ENCODE measurements at places on chromosomes 2 and 18.

DNA sequence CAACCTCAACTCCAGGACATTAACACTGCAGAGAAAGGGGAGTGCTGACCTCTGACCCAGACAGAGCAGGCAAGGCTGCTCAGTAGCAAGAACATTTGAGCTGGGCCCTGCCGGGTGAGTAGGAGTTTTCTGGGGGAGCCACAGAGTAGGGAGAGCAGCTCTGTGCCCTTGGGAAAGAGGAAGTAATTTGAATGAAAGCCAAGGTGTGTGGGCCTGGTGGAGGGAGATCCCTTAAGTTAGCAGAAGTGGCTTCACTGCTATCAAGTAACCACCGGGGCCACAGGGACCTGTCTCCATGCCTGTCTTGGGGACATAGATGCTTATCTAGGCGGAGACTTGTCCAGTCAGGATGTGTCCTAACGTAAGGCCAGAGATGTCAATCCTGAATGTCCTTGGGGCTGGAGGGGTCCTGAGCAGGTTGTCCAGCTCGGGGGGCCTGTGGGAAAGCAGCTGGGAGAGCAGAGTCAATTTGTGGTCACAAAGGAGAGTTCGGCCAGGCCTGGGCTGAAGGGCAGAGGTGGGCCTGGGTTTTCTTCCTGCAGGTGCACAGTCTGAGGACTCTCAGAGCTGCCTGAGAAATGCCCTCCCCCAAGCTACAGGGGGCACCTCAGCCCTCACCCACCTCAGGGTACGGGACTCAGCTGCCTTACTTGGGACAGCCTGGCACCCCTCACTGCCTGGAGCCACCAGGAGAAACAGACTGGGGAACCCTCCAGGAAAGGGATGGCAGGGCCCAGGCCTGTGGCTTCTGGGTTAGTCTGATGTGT is 15.0 kb upstream of the OTOF start:
- no peak for DNase-seq

DNA sequence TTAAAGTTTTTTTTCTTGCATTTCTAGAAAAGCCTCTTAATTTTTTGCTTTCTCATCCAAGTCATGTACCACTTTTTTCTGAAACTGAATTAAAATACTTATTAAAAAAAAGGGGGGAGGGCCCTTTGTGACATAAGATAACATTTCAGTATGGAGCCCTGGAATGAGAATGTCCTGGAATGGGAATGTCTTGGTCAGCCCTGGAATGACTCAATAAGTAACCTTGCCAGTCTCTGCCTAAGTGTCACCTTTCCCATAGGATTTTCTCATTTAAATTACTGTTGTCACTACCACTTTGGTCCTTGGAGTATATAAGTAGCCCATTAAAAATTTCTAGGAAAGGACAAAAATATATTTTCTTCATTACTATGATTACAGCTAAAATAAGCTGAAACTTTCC is 4.7 kb downstream of the UBXN2A start:
- DNase-seq = no peak

GRCh38 chr18:11851806-11852337 is 659 bp downstream of the CHMP1B start:
- DNase-seq = peak; percentile 10

- DNase-seq = no peak
Observed at GRCh38 chr2:142140434-142140845, 9.6 kb upstream of the LRP1B start.

DNA sequence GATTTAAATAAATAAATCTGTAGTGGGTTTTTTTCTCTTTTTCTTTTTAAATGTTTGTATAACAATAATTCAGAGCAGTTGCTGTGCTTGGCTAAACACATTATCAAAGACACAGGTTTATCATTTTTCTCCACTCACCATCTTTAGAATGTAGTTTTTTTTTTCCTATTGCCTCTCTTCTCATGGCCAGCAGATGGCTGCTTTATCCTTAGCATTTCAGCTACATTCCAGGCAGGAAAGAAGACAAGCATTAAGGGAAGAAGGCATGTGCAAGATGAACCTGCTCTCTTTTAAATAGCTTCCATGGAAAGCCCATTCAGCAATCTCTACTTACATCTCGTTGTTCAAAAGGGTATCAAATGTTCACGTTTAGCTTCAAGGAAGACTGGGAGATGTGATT is 42.6 kb downstream of the ARHGAP15 start:
- no peak for DNase-seq

- DNase-seq = no peak
Observed at GRCh38 chr2:219507581-219508443, 6.5 kb upstream of the ASIC4 start.

GRCh38 chr2:24490181-24490689 is 819 bp upstream of the NCOA1 start:
- DNase-seq = no peak

GRCh38 chr18:13320891-13321425 is 102.4 kb downstream of the LDLRAD4 start:
- DNase-seq = no peak

- DNase-seq = no peak
Observed at GRCh38 chr2:201500534-201500933, 49.0 kb downstream of the STRADB start.

GRCh38 chr2:177430411-177430810 is 37.8 kb downstream of the AGPS start:
- DNase-seq = no peak

DNA sequence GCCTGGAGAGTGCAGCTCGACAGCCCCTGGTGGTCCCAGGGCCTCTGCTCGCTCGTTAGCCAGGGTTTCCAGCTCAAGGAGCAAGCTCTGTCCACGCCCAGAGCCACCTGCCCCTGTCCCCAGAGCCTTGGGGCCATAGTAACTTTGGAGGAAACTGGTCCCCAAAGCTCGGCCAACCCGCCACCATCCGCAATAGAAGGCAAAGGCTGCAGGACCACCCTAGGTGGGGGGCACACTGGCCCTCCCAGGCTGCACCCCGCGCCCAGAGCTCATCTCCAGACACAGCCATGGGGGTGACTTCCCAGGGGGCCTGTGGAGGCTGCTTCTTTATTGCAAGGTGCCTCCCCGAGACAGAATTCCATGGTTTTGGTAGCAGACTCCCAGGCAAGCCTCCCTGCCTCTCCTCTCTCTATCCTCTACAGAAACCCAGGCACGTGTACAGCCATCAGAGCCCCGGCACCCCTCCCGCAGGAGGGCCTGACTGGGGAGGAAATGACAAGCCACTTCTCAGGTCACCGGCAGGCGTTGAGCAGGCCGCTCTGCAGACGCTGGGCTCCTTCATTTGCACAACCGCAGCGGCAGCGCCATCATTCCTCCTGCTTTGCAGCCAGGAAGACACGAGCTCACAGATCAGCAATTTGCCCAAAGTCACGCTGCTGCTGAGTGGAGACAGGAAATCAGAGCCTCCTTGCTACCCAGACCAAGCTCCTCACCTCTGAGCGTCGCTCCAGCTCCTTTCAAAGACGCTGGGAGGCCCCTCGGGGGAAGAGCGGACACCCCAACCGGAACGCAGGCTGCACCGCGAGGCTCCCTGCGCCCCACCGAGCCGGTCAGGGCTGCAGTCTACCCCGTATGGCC is 80.2 kb downstream of the NDUFA10 start:
- DNase-seq = no peak

DNA sequence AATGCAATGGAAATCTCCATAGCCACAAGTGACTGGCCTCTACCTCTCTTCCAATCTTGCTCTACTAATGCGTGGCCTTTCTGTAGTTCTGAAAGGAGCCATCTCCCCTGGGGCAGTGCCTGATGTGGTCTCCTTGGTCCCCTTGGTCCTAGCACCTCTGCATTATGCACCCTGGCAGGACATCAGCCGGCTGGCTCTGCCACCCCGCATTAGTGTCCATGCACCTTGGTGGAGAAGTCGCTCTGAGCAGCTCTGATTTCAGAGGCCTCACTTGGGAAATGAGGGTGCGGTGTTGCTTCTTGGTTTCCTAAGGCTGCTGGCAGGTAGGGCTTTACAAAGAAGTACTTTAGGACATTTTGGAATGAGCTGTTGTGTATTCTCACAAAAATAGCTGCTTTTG is 317.9 kb downstream of the GBX2 start:
- no peak for DNase-seq

DNA sequence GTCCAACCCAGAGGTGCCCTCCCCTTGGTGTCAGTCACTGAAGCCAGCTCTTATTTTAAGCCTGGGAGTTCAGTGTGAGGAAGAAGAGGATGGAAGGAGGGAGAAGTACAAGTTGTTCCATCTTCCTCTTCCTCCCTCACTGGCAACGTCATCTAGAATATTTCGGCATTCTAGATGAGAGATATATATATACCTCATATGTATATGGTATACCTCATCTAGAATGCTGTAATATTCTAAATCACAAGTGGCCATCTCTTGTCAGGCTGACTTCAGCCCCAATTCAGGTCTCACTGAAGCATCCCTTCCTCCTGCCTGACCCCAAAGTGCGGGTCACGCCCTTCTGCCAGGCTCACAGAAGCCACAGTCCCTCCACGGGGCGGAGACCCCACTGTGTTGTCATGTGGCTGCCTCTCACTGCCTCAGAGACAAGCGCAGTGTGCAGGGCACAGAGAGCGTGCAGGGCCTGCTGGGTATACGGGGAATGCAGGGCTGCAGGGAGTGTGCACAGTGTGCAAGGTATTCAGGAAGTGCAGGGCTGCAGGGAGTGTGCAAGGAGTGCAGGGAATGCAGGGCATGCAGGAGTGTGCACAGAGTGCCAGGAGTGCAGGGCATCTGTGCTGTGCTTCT is 32.8 kb upstream of the B3GNT7 start:
- DNase-seq = no peak

GRCh38 chr2:41933585-41934320 is 114.1 kb upstream of the PKDCC start:
- DNase-seq = no peak

DNA sequence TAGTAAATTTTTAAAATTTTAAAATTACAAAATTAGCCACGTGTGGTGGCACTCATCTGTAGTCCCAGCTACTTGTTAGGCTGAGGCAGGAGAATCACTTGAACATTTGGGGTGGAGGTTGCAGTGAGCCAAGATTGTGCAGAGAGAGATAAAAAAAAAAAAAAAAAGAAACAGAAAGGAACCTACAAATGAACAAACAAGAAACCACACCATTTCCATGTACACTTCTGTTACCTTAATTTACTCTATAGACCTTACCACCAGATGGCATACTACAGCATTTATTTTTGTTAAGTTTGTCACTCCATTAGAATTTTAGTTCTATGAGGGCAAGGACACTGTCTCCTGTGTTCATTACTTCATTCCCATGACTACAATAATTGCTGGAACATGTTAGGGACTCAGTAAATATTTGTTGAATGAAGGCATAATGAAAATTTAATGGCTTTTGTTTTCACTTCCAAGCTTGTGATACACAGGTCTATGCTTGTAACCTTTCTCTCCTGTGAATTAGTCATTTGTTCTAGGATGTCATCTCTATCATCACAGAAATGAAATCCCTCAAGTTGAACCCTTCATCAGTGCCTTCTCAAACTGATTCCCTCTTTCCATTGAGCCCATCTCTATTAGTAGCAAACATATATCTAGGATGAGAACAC is 76.0 kb downstream of the ARHGAP15 start:
- no peak for DNase-seq

DNA sequence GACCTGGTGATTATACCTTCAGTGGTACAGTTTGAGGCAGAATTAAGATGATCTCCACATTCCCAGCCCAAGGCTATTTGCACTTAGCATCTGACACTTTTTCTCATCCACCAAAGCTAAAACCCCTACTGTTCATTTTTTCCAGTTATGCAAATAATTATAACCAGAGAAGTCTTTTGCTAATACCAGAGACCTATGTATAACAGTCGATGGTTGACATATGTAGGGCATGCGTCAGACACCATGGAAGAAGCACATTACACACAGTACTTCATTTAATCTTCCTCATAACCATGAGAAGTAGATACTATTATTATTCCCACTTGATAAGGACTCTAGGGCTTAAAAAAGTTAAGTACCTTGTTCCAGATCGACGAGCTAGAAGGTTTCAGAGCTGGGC is 36.5 kb downstream of the AP1S3 start:
- no peak for DNase-seq

DNA sequence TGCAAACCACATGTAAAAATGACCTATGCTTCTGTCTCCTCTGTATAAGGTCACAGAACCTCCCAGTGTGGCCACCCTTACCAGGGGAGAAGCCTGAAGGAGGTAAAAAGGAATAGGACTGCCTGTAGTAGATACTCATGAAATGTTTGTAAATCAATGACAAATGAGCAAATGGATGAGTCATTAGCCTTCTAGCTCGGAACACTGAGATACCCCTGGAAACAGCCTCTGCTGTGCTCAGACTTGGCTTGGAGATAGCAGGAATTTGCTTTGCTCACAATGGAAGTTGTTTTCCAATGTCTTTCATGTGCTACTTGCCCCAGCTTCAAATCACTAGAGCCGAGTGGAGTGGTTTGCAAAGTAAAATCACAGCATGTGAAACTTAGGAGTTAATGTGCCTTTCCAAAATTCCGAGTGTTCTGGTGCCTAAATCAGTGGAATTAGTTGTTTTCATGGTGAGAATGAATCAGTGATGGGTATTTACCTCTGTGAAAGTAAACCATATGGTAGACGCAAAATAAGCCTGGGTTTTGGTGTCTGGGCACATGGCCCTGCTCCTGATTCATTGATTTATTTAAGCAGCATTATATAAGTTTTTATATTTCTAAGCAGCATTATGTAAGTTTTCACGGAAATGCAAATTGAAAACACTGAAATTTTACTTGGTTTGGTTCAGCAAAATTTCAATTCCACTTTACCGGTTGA is 154.0 kb upstream of the MAP3K20 start:
- no peak for DNase-seq

DNA sequence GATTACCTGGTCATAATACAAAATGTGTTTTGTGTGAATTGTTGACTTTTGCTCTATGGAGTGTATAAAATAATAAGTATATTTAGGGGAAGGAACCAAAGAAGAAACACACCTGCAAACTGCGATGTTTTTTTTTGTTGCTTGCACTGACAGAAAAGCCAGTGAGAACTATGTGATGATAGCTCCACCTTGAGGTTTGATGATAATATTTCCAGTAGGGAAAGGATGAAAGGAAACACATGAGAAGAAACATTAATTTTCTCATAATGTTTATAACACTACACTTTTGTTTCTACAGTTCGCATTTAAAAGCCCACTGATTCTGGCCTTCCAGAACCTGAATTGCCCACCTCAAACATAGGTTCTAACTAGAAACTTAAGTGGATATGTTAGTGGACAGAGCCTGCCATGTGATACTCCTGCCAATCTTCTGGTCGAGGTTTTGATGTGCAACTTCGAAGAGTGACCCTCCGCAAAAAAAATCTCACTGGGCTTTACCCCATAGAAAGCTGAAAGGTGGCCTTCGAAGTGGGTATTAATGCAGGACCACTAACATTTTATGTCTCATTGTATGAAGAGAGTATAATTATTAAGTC is 476.4 kb upstream of the SPHKAP start:
- no peak for DNase-seq

DNA sequence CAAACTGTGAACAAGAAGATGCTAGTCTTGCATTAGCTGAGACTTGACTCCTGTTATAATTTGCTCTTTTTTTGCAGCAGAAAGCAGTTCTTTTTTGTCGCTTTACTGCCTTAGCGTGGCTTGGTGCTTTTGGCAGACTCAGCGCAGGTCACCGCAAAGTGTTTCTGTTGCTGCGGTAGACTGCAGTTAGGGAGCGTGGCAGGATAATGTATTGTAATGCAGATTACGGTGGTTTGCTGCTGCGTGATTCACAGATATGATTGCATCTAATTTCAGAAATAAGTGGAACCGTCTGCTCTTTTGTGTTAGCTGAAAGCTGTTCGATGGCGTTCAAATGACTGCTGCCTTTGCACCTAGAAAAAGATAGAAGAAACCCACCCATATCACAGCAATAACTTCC is 131.6 kb upstream of the SATB2 start:
- no peak for DNase-seq

GRCh38 chr2:211649331-211649730 is 889.3 kb downstream of the ERBB4 start:
- no peak for DNase-seq

All from activated CD4-positive, CD25-positive, alpha-beta regulatory T cell (primary cell).